ENCODE measurements at places on chromosomes 5 and 9.
A peak's percentile ranks its signal among the peaks of the same experiment; 100 is the strongest.

DNA sequence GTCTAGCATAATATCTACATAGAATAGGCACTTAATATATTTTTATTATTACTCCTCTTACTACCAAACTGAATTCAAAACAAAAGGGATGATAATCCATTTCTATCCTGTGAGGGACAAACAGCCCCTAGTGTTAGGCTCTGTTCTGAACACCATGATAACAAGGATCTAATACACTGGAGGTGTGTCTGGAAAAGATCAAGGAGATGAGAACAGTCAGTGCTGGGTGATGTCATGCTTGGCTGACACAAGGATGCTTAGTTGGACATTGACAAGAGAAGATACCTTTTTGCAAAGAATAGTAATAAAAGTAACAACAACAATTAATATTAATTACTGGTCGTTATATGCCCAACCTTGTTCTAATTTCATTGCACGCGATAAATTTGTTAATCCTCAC is 458.7 kb downstream of the EBF1 start:
- DNase-seq: peak; percentile 21

GRCh38 chr9:9855177-9856078 is 757.4 kb downstream of the PTPRD start:
- no peak for DNase-seq

- no peak for DNase-seq
Measured at GRCh38 chr5:92460505-92460904, 1077.4 kb upstream of the ARRDC3 start.

- DNase-seq: no peak
Measured at GRCh38 chr5:152364899-152365298, 40.2 kb downstream of the NMUR2 start.

DNA sequence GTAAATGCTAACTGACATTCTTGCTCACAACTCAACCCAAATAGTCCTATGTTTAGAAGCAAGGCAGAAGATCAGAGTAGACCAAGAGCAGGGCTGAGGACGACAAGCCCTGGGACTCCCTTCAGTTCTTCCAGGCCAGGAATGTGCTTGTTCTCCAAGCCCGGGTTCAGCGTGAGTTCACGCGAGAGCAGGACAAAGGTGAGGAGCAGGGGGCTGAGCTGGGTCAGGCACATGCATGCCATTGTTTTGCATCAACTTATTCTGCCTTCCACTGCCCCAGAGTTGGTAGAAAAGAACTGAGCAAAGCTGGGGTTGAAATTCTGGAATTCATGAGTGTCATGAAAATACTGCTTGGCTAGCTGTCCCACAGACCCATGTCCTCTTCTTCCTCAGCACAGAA is 206.5 kb downstream of the PAX5 start:
- no peak for DNase-seq

- no peak for DNase-seq
Measured at GRCh38 chr9:113738893-113739604, 137.1 kb upstream of the ZNF618 start.

DNA sequence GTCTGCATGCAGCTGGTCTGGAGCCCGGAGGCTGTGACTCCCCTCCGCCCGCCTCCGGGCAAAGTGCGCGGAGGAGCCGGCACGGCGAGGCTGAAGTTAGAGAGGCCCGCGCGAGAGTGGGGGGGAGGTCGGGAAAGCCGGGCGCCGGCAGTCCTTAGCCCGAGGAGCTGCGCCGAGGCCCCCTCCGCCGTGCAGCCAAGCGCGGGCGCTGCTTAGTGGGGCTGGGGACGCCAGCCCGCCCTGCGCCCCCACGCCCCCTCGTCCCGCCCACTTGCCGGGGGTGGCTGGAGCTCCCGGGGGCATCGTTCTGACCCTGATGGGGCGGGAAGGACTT is 403 bp downstream of the NINJ1 start:
- peak; percentile 83 for DNase-seq

DNA sequence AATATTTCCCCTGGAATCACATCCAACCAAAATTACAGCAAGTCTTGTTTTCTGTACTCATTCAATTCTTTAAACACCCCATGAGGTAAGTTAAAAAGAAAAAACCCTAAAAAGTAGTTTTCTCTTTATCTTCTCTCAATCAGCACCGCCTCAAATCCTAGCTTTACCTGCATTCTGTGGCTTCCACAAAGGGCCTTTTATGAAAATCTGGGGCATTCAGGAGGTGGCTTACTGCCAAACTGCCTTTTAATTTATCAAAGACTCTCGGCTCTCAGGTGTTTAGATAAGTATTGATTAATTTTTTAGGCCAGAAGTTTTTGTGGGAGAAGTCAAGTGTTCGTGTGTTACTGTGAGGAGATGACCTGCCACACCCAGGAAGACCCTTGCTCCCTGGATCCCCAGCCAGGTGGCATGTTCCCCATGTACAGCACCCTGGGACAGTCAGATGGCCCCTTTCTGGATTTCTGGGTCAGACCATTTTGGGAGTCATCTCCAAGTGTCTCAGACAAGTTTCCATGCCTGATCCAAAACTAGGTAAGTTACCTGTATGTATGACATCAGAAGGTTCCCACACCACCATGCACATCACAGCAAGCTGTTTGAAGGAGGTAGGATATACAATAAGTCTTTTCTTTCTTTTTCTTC is 6.2 kb upstream of the TMEM171 start:
- DNase-seq: no peak

DNA sequence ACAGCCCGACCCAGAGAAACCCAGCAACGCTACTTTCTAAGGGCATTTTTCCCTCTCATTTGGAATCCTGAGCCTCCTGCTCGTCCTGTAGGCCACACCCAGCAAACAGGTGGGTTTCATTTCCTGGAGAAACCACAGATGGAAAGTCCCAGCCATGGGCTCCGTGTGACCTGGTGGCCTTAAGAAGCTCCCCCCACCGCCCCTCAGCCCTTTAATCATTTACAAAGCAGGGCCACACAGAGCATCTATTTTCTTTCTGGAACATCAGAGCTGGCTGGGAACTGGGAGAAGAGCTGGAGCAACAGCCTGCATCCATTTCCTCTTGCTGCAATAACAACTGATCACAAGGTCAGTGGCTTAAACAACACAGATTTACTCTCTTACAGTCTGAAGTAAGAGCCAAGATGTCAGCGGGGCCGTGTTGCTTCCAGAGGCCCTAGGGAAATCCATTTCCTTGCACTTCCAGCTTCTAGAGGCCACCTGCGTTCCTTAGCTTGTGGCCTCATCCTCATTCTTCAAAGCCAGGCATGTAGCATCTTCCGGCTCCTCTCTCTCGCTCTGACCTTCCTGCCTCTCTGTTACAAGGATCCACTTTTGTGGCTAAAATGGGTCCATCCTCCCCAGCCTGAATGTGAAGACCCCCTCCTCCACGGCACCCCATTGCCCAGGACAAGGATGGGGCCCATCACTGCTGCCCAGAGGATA is 40.5 kb downstream of the C9orf50 start:
- DNase-seq: no peak

DNA sequence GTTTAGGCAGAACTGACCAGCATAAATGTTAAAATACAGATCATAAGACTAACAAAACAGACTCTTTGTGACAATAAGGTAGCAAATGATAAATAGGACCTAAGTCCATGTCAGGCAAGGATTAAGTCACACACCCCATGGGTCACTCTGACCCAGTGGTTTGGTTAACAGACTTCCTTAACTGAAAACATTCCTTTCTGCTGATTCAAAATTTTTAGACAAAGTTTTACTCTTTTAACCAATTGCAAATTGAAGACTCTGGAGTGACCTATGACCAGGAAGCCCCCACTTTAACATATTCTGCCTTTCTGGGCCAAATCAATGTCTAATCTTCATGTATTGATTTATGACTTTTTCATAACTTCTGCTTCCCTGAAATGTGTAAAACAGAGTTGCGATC is 4.9 kb upstream of the NXNL2 start:
- peak; percentile 61 for DNase-seq

DNA sequence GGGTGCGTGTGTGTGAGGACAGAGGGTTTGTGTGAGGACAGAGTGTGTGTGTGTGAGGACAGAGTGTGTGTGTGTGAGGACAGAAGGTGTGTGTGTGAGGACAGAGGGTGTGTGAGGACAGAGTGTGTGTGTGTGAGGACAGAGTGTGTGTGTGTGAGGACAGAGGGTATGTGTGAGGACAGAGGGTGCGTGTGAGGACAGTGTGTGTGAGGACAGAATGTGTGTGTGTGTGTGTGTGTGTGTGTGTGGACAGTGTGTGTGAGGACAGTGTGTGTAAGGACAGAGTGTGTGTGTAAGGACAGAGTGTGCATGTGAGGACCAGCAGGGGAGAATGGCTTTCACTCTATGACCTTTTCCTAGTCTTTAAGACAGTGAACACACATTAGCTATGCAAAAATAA is 63.1 kb upstream of the UBAC1 start:
- peak; percentile 11 for DNase-seq

DNA sequence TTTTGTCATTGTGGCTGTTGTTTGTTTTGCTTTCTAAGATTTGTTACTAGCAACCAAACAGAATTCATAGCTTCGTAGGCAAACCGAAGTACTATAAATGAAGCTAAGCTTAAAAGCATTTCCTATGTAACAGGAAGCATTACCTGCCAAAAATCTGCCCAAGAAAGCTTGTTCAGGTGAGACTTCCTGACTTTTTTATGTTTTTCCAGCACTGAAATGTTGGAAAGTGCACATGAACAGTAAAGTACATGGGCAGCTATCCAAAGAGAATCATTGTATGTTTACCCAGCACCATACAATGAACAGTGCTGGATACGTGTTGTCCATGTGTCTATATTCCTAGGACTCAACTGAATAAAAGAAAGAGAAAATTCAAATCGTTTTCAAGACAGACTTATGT is 247.1 kb downstream of the NFIB start:
- DNase-seq: no peak

GRCh38 chr5:52787600-52788504 is at the start of the genes ITGA1 and PELO:
Gene ITGA1 (plus strand): TSS chr5:52787916. CDS start chr5:52788354, 438 bp downstream.
Gene PELO (plus strand): TSS chr5:52787916. CDS start chr5:52800395, 12,479 bp downstream.
- DNase-seq: peak; percentile 84

- no peak for DNase-seq
Measured at GRCh38 chr5:115409094-115409493, 112.6 kb upstream of the CCDC112 start.

DNA sequence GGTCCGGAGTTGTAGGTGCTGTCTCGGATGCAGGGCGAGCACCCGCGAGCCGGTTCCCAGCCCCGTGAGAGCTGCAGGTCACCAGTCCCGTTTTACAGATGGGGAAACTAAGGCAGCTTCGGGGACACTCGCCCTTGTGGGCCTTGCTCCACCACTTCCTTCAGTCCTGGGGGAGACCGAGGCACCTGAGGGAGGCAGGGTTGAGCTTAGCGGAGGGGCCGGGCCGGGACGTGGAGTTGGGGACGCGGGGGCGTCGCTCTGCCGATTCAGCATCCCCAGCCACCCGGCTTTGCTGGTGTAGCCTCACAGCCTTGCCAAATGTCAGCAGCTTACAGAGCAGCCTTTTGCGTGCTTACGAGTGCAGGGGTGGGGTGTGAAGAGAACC is 530 bp downstream of the BBLN start:
- DNase-seq: no peak

DNA sequence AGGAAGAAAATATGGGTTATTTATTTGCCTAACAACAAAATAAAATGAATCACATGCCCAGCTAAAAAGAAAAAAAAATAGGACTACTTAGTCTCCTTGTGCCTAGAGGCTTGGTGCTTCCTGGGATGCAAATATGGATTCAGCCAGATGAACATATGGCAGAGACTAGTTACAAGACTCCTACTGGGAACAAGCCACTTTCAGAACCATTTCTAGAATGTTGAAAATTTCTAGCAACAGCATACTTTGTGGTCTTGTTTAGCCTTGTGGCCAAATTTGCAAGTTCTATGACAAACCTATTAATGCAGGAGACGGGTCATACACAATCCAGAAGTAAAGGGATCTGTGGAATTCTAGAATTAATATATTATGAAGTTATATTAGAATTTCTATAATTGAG is 198.7 kb downstream of the CHSY3 start:
- no peak for DNase-seq

DNA sequence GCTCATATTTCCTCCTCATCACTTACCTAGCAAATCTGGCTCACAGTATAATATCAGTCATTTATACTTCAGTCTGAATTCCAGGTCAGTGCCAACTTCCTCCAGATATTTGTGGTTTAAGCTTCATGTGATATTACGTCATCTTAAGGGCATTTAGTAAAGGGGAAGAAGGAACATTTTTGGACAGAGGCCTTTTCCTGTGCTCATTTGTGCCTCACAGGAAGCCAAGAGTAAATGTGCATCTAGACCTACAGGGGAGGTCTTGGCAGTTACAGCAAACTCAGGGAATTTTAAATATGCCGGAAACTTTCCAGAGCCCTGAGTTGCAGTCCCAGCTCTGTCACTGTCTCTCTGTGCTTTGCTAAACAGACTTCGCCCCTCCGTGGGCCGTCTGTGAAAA is 12.3 kb upstream of the KCNIP1 start:
- no peak for DNase-seq

- DNase-seq: no peak
Measured at GRCh38 chr5:166758151-166758550, 1533.3 kb upstream of the WWC1 start.

GRCh38 chr9:135110416-135110815 is 22.9 kb downstream of the OLFM1 start:
- no peak for DNase-seq

GRCh38 chr5:144469106-144469505 is 298.4 kb downstream of the KCTD16 start:
- no peak for DNase-seq

DNA sequence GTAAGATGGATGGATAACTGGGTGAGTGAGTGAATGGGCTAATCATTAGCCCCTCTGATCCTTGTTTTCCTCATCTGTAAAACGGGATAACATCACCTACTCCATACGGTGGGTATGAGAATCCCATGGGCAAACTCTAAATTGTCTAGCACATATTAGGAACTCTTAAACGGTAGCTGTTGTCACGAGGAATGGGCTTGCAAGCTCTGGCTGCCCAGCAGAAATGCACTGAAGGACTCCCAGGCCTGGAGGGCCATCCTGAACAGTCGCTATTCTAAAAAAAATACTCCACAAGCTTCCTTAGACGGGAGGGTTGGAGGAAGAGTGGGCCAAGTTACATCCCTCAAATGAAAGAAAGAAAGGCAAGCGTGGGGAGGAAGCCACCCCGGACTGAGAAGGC is 711 bp upstream of the POU4F3 start:
- no peak for DNase-seq

DNA sequence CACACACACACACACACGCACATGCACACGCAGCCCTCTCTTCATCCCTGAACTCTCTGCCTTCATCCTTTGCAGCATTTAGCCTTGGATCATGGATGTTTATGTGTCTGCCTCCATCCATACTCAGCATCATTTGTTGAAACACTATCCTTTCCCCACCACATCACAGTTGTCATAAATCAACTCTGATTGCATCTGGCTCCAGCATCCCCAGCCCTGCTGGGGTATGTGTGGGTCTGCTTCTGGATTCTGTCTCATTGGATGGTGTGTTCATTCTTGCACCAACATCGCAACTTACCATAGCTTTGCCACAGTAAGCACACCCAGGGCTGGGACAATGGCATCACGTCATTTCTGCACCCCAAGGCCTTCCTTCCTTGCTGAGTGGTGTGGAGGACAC is 175.4 kb downstream of the RGS3 start:
- DNase-seq: no peak

- no peak for DNase-seq
Measured at GRCh38 chr5:118832974-118833373, 155.4 kb downstream of the DTWD2 start.
